ENCODE measurements at places on chromosomes 2 and 18.

DNA sequence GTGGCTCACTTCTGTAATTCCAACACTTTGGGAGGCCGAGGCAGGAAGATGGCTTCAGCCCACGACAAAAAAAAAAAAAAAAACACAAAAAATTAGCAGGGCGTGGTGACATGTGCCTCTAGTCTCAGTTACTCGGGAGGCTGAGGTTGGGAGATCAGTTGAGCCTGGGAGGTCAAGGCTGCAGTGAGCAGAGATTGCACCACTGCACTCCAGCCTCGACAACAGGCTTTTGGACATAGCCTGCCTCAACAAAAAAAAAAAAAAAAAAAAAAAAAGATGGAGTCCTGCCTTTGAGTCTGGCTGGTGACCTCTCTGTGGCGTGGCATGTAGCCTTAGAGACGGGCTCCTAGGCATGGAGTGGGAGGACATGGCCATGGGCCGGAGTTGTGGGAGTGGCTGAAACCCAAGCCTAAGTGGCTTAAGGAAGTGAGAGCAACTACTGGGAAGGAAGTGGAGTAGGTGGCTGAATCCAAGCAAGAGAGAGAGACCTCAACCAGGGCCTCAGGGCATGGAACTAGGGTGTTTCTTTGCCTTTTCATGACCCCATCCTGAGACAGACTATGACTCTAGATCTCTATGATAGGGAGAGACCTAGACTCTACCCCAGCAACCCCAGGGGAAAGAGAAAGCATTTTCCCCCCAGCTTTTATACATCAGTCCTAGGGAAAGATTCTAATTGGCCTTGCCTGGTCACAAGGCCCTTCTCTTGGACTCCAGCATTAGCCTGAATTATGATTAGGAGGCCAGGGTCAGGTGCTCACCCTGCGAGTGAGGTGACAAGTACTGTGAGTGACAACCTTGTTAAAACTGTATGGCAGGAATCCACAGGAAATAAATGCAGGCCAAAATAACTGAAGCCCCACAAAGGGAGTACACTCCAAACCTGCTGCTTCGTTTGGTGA, 34.2 kb downstream of the NPAS2 start:
- DNase-seq: no peak

GRCh38 chr2:117957616-117958015, 56.3 kb downstream of the CCDC93 start:
- DNase-seq: no peak

GRCh38 chr18:22667616-22668422, 250.1 kb upstream of the CTAGE1 start:
- no peak for DNase-seq

DNA sequence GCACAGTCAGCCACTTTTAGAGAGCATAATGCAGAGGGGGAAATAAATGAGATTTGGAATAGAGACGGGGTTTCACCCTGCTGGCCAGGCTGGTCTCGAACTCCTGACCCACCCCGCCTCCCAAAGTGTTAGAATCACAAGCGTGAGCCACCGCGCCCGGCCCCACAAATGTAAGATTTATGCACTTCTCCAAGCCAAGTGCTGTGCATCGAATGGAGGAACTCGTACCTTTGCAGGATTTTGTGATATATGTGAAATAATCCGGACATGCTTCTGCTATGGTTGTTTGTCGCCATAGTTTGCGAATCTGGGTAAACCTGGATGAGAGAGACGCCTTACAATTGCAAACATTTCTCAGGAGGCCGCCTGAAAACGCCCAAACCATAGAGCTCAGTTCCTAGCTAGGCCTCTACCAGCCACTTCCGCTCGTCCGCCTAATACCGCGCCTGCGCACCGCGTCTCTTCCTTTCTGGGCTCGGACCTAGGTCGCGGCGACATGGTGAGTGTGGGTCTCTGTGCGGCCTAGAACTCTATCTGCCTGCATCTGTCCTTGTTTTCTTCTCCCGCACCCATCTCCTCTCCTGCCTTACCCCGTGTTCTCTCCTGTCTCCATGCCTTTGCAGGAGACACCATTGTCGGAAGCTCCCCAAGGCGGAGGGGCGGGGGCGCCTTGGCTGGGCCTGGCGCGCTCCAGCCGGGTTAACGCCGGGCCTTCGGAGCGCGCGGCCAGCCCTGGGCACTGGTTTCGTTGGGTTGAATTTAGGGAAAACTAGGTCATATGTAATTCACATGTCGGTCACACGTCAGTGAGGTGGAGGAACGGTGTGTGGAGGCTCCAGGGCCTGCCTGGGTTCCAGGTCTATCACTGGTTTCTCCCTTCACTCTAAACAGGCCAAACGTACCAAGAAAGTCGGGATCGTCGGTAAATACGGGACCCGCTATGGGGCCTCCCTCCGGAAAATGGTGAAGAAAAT, at the start of gene RPL37A:
TSS of gene RPL37A (plus strand) at position 466 of the 974 bp plus-strand sequence. CDS start at position 497, 31 bp downstream.
- peak; percentile 89 for DNase-seq

- DNase-seq: no peak
Measured at GRCh38 chr18:32460171-32460731, 10.4 kb downstream of the GAREM1 start.

GRCh38 chr2:32248299-32248698, 16.4 kb downstream of the NLRC4 start:
- no peak for DNase-seq

DNA sequence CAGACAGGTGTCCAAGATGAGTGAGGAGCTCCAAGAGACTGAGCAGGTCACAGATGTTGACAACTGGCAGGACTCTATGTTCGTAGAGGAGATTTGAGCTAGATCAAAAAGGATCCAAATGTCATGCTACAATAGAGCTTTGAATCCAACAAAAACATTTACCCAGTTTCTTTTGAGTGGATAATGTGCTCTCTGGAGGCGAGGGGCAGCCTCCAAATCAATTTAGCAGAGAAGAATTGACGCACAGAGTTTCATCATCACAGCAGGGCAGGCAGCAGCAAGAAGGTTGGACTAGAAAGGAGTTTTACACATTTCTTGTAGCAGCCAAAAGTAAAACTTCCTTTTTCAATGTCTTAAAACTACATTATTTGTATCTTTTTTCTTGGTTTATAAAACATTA, 653.0 kb downstream of the RNF144A start:
- no peak for DNase-seq

DNA sequence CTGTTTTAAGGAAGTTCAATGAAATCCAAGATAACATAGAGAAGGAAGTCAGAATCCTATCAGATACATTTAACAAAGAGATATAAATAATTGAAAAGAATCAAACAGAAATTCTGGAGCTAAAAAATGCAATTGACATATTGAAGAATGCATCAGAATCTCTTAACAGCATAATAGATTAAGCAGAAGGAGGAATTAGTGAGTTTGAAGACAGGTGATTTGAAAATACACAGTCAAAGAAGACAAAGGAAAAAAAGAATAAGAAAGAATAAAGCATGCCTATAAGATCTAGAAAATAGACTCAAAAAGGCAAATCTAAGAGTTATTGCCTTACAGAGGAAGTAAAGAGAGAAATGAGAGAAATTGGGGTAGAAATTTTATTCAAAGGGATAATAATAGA, 204.1 kb downstream of the SS18 start:
- no peak for DNase-seq

DNA sequence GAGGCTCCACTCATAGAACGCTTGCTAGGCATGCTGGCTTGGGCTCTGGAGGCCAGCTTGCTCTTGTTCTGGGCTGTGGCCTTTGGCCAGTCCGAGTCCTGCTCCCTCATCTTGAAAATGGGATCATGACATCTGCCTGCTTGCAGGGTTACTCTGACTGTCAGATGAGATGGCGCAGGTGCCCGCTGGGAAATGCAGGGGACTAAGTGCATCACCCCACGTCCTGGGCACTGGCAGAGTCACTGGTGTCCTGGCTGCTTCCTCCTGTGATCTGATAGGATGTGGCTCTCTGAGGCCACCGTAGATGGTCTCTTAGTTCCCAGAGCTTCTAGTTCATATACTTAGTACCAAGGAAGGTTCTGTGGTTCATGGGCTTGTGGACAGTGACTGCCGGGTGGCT, 18.5 kb downstream of the LDLRAD4 start:
- no peak for DNase-seq

- DNase-seq: no peak
Measured at GRCh38 chr2:28469304-28469703, 26.6 kb upstream of the PLB1 start.

- no peak for DNase-seq
Measured at GRCh38 chr2:227774011-227774624, 28.4 kb downstream of the SCYGR8 start.

DNA sequence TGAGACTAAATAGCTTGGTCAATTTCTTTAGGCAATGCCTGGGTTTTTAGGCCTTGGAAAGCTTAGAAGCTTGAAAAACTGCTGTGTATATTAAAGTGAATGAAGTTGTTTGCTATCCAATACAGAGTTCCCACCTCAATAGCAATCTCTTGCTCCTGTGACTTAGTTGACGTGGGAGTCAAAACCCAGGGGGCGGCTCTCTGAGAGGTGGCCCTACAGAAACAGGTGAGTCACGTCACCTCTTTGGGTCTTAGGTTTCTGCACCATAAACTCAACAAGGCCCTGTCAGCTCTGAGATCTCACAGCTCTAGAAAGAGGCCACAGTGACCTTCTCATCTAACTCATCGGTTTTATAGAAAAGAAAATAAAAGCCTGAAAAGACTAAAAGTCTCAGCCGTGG, 79.6 kb downstream of the ADD2 start:
- no peak for DNase-seq

DNA sequence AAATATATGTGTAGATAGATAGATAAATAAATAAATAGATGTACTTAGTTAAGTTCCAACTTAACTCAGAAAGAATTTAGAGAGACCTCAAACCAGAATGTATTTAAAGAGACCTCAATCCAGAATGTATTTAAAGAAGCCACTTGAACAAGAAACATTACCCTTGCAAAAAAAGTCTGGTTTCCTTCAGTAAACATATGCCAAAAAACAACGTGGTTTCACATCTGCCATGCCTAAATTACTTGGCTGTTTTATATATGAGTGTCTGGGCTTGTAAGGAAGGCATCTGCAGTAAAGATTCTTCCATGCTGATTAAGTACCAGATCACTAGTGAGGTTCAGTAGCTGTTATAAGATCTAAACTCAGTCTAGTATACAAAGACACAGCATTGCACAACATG, 29.1 kb upstream of the RPE start:
- DNase-seq: no peak

DNA sequence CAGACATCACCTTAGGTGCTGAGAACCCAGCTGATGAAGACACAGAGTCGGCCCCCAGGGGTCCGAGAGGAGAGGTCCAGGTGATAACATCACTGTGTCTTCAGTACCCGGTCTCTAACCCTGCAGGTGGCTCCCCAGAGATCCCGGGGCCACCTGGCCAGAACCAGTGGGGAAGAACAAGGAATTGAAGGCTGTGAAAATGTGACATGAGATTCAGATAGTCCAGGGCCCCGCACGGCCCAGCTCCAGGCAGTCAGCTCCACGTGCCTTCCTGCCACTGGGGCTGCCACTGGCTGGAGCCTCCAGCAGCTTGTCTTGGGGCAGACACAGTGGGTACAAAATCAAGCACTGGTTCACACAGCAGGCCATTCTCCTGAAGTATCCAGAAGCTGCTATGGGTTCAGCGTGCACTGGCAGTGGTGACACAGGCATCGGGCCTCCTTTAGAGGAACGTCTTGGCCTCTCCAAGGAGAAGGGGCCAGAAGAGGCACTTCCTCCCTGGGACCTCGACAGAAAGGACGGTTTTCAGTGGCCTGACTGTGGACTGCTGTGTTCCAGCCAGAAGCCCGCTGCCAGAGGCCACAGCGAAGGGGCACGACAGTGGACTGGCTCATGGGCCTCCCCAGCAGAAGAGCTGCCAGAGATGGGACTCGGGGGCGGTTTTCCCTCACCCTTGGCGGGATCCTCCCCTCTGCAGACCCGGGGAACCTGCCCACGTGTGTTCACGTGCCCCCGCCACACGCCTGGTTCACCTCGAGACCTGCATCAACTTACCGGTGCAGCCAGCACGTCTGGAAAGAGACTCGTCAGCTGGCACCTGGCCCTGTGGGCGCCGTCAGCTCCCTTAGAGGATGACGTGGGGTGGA, 150.4 kb downstream of the HDAC4 start:
- no peak for DNase-seq

DNA sequence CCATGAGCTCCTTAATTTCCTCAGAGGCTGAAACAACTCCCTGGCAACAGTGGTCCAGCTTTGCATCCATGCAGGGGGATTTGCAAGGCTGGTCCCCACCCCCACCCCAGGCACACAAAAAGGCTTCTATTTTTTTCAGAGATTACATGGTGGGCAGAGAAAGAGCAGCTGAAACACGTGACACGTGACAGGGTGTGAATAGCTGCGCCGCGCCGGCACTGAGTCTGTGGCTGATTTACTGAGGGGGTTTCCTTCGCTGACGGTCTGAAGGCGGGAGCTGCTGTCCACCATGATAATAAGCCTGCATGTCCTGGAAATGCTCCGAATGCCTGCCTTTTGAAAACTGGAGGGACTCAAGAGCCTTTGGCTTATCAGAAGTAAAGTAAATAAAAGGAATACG, 50.7 kb upstream of the APCDD1 start:
- no peak for DNase-seq

GRCh38 chr2:127680706-127681287, 5.5 kb upstream of the LIMS2 start:
- DNase-seq: no peak

GRCh38 chr2:74836675-74837401, 2.9 kb downstream of the HK2 start:
- DNase-seq: no peak

DNA sequence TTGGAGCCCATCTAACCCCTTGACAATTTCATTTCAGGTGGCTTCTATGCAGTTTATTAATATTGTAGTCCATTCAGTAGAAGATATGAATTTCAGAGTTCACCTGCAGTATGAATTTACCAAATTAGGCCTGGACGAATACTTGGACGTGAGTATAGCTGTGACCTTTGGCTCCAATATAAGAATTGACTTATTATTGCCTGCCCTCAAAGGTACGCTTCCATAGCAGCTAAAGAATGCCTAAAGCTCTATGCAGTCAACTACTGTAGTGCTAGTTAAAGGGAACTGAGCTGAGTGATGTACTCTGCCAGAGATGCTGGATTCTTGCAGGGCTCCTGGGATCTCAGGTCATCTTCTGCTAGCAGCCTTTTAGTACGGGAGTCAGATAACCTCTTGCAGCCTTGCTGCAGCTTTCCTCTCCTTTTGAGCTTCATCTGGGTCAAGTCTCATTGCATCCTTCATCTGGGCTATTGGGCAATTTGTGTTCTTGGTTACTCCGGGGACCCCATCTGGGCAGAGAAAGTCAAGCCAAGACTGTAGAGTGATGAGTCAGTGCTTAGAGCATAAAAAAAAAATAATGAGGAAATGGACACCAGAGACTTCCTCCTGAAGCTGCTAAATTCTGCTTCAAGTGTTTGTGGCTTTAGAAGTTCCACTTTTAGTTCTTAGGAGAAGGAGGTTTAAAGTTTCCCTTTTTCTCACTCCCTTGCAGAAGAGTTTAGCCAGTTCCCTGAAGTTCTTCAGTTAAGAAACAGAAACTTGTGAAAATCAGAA, 105.6 kb downstream of the PRPF40A start:
- DNase-seq: no peak

- DNase-seq: no peak
Measured at GRCh38 chr2:3001615-3002560, 375.7 kb downstream of the EIPR1 start.

Data from NCI-H510A (cell line).